ENCODE measurements at places on chromosomes 7 and 10.

- no peak for DNase-seq
Observed at GRCh38 chr7:1765336-1765735, 95.3 kb downstream of the ELFN1 start.

DNA sequence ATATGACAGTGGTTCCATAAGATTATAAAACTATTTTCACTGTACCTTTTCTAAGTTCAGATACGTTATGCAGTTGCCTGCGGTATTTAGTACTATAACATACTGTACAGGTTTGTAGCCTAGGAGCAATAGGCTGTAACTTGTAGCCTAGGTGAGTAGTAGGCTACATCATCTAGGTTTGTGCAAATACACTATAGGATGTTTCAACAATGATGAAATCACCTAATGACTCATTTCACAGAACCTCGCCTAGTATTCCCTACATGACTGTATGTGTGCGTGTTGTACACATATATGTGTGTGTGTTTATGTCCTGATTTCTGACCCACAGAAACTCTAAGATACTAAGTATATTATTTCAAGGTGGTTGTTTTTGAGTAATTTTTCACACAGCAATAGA, 139.0 kb downstream of the HERPUD2 start:
- DNase-seq, result no peak

- no peak for DNase-seq
Observed at GRCh38 chr7:127941476-127942210, 89.6 kb downstream of the LRRC4 start.

DNA sequence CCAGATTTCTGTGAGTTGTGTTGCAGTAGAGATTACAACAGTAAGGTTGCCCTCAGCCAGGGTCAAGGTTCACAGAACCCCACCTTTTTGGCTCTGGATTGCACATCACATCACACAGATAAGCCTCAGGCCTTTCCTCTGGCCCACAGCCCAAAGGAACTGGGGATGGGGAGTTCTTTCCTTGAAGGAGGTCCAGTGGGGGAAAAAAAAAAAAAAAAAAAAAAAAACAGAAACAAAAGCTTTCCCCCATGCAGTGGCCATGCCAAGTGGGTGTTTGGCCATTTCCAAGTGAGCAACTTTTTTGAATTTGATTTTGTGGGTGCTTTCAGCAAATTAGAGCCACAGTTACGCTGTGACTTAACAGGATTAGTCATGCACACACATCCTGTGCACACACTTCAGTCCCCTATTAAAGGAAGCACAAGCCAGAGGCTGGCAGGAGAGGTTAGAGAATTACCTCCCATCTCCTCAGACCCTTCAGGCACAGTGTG, 79.3 kb upstream of the NANOS1 start:
- no peak for DNase-seq

DNA sequence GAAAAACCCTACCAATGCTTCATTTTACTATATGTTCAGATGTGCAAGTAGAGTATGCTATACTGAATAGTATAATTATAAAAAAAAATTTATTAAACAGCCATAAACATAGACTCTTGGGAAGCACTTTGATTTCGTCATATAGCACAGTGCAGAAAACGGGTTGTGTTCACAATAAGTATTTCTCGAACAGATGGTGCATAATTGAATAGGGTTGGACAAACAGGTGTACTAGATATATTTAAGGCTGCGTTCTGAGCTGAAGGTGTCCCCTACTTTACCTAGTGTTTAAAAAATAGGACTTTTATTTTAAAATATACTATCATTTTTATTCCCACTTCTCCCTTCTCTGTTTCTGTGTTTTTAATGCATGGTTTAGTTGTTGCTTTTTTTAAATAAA, 841.5 kb downstream of the ANKRD7 start:
- no peak for DNase-seq

- peak; percentile 37 for DNase-seq
Observed at GRCh38 chr7:48337012-48337621, 165.9 kb downstream of the ABCA13 start.

GRCh38 chr10:17101257-17101909, 28.2 kb downstream of the CUBN start:
- DNase-seq, result no peak

DNA sequence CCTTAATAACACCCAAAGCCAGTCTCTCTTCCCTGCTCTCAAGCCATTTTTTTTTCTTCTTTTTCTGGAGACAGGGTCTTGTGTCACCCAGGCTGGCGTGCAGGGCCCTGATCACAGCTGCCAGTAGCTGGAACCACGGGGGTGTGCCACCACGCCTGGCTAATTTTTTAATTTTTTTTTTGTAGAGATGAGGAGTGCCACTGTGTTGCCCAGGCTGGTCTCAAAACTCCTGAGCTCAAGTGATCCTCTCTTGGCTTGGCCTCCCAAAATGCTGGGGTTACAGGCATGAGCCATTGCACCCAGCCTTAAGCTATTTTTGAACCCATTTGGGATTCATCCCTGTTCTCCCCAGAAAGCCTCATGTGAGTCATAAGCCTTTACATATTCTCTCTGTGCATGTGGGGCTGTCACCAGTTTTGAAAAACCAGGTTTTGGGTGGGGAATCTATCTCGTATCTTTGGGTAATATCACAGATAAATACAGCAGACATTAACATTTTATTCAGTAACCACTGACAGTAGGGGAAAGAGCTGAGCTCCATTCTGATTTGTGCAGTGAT, 15.5 kb downstream of the ZNF487 start:
- no peak for DNase-seq

DNA sequence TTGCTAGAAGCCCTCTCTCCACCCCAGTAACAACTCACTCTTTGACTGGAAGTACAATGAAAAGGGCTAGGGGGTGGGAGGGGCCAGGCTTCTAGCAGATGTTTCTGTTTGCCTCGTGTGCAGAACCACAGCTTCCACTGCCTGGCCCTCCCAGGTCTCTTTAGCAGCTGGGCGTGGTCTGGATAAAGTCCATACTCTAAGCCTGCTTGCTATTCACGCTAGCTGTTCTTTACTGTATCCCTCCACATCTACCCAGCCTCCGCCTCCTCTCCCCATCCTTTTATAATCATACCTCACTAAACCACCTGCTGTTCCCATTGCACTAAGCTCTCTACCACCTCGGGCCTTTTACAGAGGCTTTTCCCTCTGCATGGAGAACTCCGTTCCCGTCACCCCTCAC, 288.8 kb downstream of the CAMK1D start:
- peak; percentile 87 for DNase-seq

DNA sequence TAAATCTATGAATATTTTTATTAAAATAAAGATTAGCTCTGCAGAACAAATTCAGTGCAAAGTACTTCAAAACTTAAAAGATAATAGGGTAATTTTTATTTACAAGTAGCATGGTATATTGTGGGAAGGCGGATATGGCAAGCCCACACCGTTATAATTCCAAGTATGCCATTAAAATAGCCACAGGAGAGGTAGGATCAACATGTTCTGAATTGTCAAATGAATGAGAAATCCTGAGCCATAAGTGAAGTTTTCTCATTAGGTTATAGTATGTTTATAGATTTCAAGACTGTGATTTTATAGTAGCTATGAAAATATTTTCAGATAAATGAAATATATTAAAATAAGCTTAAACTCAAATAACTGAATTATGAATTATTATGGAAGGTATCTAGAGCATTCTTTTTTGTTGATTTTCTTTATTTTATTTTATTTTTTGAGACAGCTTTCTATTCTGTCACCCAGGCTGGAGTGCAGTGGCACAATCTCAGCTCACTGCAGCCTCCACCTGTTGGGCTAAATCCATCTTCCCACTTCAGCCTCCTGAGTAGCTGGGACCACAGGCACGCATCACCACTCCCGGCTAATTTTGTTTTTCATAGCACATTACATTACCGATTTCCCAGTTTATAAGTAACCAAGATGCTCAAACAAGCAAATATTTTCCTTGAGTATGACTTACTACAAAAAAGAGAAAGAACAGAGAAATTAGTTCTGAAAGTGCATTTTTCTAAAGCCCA, 956.6 kb downstream of the GATA3 start:
- no peak for DNase-seq

DNA sequence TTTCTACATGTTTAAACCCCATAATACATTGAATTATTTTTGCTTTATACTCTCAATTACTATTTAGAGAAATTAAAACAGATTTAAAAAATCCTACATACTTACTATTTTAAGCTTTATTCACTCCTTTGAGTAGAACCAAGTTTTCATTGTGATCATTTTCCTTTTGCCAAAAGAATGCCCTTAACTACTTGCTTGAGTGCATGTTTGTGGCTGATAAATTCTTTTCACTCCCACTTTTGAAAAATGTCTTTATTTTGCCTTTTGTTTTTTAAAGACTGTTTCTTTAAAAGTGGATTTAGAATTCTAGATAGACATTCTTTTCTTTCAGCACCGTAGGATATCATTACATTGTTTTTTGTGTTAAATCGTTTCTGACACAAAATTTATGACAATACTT, 22.3 kb upstream of the AGR3 start:
- DNase-seq, result no peak

DNA sequence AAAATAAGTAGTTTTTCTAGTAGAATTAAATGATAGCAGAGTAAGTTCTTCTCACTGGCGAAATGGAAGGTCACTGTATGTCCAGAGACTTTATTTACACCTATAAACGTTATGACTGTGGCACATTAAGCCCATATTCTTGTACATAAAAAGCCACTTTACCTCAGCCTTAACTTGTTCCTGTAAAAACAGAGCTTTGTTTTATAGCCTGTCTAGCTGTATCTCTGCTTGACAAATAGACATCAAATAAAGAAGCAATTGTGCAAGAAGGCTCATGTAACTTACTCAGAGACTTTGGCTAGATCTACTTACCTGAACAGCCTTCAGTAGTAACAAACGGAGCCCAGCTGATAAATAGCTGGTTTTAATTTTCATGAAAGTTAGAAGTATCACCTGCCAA, 324.1 kb upstream of the BMPER start:
- DNase-seq, result no peak

DNA sequence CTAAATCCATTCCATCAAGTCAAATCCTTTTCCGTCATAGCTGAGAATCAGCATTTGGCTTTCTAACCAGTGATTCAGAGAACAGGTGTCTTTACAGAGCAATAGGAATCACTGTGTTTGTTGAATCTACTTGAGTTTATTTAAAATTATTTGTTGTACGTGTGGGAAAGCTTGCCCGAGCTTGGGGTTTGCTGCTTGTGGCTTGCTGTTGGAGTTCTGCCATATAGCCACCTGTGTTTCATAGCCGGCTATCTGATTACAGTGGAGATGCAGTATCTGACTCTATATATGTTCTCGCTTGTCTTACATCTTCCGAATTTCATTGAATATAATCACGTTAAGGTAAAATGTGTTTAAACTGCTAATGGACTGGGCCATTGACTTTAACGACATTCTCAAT, 274.3 kb upstream of the MKI67 start:
- peak; percentile 19 for DNase-seq

DNA sequence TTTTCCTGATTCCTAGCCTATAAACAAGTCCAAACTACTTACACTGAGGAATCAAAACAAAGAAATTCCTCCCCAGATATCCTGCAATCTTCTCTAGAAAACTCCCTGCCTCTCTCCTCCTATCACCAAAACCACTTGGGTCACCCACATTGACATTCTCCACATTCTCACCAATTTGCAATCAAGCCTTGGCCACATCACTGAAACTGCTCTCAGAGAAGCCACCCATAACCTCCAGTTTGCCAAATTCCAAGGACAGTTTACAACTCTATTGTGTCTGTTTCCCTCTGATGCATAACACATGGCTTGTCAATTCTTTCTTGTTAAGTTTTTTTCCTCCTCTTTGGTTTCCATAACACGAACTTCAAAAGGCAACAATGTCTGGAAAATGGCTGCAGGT, 233.5 kb downstream of the XPNPEP1 start:
- no peak for DNase-seq

DNA sequence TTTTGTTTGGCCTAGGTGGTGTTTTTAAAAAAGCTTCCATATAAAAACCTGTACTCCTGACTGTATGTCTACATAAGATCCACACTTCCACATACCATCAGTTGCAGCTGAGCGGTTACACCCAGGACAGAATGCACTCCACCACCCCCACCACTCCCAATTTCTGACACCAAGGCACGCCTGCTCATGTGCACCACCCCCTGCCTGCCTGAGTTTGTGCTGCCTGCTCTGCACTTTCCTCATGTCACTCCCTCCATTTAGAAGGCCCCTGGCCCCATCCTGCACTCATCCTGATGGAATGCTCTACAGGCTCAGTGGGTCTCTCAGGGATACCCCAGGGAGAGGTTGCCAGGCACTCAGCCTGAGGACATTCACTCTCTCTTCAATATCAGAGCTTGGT, 6.5 kb downstream of the VPS41 start:
- no peak for DNase-seq

GRCh38 chr7:23058408-23059096, 44.6 kb upstream of the HYCC1 start:
- DNase-seq, result no peak

DNA sequence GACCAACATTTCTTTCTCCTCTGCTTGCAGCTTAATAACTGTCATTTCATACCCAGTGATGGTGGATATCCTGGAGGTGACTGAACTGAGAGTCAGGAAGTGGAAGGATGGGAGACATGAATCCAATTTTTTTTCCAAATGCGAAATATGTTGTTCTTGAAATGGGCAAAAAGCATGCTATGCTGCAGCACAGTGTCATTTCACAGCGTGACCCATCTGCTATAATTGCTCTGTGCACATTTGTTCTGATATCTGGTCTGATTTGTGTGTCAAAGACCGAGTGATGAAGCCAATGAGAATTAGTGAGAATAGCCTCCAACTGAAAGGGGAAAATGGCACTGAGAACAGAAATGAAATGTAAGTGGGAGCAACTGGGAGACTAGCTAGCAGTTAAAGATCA, 329.6 kb upstream of the PHYHIPL start:
- DNase-seq, result no peak

- peak; percentile 28 for DNase-seq
Observed at GRCh38 chr10:60549686-60550085, 160.0 kb upstream of the ANK3 start.

GRCh38 chr7:9120331-9120730, 686.9 kb downstream of the NXPH1 start:
- no peak for DNase-seq

DNA sequence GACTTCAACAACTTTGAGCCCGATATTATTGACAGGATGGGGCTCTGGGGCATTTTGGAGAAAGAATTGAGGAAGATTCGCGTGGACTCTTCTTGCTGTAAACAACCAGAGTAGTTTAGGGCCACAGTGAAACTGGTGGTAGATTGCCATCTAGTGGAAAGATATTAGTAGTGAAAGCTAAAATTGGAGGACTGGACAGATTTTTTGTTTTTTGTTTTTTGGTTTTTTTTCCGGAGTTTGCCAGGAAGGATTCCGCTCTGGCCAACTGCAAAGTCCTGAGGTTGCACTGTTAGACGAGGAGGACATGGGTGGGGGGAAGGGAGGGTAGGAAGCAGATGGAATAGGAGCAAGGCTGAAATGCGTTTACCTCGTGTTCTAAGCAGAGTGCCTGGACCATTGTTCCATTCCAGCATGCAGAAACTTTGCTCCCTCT, 11.7 kb downstream of the NOBOX start:
- DNase-seq, result peak; percentile 38

GRCh38 chr7:42843205-42843800, 68.6 kb downstream of the C7orf25 start:
- peak; percentile 38 for DNase-seq

Measured in NCI-H748 treated with DMSO at 0.1 percent for 48 hours (cell line).